ENCODE measurements at places on chromosomes 2 and 18.

GRCh38 chr2:99710721-99711120, 220.9 kb upstream of the REV1 start:
- no peak for DNase-seq

- peak; percentile 6 for DNase-seq
These were observed 17.1 kb downstream of the TMEM185B start for GRCh38 chr2:120206022-120206581.

DNA sequence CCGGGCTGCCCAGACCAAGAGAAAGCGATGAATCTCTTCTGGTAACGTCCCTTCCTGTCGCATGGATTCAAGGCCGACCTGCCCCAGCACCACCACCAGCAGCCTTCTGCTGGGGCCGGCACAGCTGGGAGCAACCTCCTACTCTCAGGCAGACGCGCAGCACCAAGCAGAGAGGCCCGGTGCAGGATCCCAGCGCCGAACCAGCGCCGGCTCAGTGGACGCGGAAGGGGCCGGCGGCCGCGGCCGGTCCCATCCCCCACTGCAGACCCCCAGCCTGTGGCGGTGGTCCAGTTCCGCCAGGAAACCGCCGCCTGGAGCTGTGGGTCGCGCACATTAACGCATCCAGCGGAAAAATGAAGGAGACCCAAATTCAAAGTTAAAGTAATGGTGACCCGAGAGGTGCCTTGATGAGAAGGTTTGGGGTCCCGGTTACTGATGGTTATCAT, 525 bp upstream of the MAL start:
- no peak for DNase-seq

GRCh38 chr2:190879474-190880377, 895 bp upstream of the GLS start:
- no peak for DNase-seq

Measured in HCEC 1CT (cell line).